ENCODE measurements at places on chromosomes 6 and 20.
A peak's percentile ranks its signal among the peaks of the same experiment; 100 is the strongest.

DNA sequence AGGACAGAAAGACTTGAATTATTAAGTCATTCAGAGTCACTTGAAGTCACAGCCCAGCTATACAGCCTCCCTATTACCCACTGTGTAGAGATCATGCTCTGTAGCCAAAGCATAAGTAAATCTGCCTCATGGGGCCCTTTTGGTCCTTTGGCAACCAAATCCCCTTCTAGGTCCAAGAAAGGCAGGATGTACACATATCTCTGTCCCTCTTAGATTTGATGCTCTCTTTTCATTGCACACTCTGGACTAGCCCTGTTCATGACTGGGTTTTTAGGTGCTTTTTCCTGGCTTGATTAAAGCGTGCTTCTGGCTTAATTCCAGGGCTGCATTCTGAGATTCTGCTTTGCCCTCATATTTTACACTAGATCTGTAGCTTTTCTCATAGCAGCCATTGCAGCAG, 296.8 kb downstream of the TENT5A start:
- no peak for DNase-seq

- DNase-seq: no peak
Observed at GRCh38 chr6:158817728-158818580, 1.2 kb downstream of the EZR start.

- no peak for DNase-seq
Observed at GRCh38 chr20:5719861-5720403, 30.3 kb upstream of the SHLD1 start.

- DNase-seq: no peak
Observed at GRCh38 chr6:37576336-37576737, 76.6 kb upstream of the CCDC167 start.

- DNase-seq: peak; percentile 18
Observed at GRCh38 chr6:90397929-90398674, 101.5 kb upstream of the BACH2 start.

DNA sequence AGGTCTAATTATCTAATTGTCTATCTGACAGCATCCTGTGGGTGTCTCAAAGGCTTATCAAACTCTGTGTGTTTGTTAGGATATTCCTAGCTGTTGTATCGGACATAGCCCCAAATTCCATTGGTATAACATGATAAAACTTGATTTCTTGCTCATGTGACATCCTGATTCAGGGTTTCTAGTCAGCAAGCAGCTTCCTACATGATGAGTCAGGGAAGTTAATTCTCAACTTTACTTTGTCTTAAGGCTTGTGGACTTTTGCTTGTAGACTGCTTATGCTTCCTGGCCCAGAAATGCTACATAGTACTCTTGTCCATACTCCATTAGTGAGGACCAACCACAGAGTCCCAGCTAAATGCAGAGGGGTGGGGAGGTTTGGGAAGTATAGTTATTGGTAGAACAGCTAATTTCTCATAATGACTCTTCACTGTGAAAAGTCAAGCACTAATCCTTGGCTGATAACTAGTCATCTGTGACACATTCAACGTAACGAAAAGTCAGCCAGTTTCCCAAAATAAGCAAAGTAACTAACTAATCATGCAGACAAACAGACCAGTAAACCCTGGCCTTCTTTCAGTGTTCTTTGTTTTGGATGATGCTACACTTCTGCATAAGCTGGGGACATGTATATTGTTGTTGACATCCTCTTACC, 25.8 kb downstream of the NKAIN2 start:
- DNase-seq: peak; percentile 41

- no peak for DNase-seq
Observed at GRCh38 chr6:148548065-148548748, 198.6 kb upstream of the UST start.

DNA sequence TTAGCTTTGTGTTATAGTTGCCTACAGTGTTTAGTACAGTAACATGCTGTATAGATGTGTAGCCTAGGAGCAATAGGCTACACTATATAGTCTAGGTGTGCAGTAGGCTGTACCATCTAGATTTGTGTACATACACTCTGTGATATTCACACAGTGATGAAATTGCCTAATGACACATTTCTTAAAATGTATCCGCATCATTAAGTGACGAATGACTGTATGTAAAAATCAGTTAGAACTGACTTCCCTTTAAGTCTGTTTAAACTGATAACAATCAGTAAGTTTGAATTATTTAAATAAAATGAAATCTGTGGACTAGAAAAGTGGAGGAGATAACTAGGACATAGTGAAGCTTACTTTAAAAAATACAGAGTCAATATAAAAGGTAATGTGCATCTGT, 176.1 kb downstream of the CDKAL1 start:
- DNase-seq: no peak

GRCh38 chr6:18359237-18359885, 27.8 kb upstream of the RNF144B start:
- no peak for DNase-seq

DNA sequence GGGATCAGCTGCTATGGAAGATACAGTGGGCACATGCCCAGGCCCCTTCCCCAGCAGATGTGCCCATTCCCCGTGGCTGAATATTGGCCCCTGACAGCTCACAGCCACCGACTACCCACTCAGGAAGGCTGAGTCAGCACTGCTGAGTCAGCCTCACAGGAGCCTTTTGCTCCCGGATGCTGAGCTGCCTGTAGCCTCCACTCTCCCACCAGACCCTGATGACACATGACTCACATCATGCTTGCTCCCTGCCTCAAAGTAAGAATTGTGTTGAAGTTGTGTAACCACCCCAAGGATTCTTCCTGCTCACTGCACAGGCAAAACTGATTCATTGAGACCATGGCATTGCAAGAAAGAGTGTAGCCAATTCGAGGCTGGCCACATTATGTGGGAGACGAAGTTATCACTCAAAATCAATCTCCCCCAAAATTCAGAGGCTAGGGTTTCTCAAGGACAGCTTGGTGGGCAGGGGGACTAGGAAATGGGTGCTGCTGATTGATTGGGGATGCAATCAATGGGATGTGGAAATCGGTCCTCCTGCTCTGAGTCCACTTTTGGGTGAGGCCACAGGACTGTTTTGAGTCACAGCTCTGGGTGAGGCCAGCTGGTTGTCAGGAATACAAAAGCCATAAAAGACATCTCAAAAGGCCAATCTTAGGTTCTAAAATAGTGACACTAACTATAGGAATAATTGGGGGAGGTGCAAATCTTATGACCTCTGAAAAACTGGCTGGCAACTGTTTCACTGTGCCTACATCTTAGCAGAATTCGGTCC, 556.6 kb upstream of the CDH4 start:
- DNase-seq: no peak

GRCh38 chr20:15042723-15043122, 705.3 kb upstream of the FLRT3 start:
- no peak for DNase-seq

- no peak for DNase-seq
Observed at GRCh38 chr20:5947276-5947675, 3.1 kb downstream of the TRMT6 start.
